ENCODE measurements at places on chromosomes 5 and 9.

GRCh38 chr5:78507531-78507930 is 141.0 kb downstream of the LHFPL2 start:
- DNase-seq: no peak

DNA sequence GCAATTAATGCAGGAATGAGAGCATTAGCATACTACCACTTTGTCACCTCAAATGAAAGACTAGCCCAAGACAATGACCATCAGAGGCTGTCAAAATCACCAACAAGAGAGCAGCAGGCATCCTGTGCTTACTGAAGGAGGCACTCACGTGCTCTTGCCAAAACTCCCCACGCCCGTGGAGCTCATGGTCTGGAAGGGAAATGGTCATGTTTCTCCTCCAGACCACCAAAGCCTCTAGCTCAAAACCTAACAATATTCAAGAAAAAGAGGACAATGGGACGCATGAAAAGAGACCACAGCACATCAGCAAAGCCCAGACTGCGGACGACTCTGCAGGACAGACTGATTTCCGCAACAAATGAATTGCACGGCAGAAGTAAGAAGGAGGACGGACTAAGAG is 12.8 kb downstream of the AKNA start:
- DNase-seq: no peak

- no peak for DNase-seq
Measured at GRCh38 chr9:2461892-2462291, 159.7 kb upstream of the VLDLR start.

DNA sequence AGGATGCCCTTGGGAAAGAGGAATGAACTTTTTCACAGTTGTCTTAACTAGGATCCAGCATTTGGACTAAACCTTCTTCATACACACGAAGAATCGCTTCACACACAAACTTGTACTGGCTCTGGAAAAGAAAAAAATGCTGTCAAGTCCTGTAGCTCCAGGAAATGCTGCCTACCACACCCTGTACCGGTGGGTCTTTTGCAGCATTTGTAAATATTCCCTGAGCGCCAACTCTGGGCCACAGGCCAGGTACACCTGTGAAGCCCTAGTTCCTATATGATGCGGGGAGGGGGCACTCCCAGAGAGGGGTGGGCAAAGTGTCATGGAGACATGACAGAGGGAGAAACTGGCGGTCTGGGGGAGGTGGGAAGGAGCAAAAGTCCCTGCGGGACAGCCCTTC is 58.7 kb upstream of the EPB41L4B start:
- DNase-seq: no peak

DNA sequence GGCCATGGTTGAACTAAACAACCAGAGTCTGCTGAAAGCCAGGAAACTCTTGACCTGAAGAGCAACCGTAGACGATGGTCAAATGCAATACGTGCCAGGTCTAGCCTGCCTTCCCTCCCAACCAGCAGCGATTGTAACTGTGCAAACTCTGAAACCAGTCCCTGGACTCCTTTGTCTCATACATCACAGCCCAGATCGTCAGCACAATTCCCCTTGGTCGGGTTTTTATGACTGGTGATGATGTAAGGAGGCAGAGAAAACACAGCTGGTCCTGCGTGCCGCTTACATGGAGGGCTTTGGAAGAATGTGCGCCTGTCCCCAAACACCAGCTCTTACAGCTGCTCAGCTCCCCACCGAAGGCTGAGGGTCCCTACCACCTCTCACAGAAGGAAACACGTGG is 24.6 kb downstream of the SMIM23 start:
- no peak for DNase-seq

DNA sequence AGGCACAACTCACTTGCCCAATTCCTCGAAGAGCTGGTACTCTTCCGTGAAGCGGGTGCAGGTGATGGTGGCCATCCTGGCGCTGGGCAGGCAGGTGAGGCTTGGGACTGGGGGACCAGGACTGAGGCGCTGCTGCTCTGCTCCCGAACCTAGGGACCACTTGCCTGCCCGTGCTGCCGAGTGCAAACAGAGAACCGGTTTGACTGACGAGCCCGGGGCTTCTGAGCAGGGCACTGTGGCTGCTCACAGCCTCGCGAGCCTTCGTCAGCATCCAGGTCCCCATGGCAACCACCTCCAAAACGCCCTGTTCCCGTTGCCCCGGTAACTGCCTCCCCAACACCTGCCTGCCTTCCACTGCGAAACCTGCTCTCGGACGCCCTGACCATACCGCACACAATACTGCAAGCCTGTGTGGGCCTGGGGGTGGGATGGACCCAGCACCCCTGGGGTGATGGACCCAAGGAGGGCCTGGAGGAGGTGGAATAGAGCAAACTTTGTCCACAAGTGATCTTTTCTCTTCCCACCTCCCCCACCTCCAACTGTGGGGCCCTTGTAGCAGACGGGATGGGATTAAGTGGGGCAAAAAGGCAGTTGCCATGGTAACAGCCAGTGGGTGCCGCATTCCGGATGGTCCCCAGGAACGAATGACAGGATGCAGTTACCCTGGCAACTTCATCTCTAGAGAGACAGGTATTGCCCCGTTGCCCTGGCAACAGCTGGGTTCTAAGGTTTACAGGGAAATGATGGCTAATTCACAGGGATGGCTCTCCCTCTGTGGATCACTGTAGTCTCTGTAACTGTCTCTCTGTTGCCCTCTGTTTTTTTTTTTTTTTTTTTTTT is at the start of gene CAMK2A:
CAMK2A (minus strand) TSS at position 223 of the 840 bp plus-strand sequence; CDS start at position 75, 148 bp downstream.
- no peak for DNase-seq

- no peak for DNase-seq
Measured at GRCh38 chr5:31707329-31707728, 68.4 kb downstream of the PDZD2 start.

- no peak for DNase-seq
Measured at GRCh38 chr9:34510497-34511468, 12.0 kb downstream of the ENHO start.

- no peak for DNase-seq
Measured at GRCh38 chr5:28468166-28468565, 1429.8 kb upstream of the CDH9 start.

DNA sequence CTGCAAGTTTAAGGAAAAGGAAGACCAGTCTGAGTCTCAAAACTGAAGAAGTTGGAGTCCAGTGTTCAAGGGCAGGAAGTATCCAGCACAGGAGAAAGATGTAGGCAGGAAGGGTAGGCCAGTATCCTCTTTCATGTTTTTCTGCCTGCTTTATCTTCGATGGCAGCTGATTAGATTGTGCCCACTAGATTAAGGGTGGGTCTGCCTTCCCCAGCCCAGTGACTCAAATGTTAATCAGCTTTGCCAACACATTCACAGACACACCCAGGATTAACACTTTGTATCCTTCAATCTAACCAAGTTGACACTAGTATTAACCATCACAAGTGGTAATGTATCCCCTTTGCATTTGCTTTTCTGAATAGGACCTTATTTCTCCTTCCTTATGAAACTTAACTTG is 535.9 kb upstream of the FTMT start:
- no peak for DNase-seq

DNA sequence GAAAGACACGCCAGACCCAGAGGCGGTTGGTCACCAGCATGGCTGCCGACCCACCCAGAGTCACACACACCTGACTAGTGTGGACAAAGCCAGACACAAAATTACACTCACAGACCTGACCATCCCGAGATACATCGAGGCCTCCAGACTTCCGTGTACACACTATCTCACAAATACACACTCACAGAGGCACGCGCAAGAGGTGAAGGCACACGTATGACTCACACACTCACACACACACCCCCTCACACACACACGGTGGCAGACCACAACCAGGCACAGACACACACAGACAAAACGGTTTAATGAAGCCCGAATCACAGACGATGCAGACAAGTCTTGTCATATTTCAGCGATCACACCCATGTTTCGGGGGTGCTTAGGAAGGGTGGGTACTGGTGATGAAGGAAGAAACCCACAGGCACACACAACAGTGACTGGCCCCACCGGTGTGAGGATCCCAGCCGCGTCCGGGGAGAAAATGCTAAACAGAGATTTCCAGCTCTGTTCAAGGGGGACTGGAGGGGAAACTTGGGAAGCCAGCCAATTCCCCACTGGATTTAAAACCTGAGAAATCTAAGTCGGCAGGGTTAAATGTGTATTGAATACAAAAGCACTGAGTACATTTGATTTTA is 51.3 kb downstream of the CRB2 start:
- no peak for DNase-seq

DNA sequence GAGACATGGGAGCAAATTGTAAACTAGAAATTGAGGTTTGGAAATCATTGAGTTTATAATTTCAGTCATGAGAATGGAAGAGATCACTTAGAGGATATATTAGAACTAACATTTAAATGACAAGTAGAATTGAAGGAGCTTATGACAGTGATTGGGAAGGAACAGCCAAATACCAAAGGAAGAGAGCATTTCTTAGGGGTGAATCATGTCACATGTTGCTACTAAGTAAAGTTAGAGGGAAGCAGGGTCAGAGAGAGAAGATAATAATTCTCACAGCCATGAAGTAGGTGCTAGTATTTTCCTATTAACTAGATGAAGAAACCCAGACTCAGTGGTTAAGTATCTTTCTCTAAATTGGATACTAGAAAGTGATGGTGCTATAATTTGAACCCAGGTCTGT is 59.3 kb downstream of the COMMD10 start:
- DNase-seq: no peak

- DNase-seq: no peak
Measured at GRCh38 chr5:84433461-84433860, 48.8 kb upstream of the EDIL3 start.

DNA sequence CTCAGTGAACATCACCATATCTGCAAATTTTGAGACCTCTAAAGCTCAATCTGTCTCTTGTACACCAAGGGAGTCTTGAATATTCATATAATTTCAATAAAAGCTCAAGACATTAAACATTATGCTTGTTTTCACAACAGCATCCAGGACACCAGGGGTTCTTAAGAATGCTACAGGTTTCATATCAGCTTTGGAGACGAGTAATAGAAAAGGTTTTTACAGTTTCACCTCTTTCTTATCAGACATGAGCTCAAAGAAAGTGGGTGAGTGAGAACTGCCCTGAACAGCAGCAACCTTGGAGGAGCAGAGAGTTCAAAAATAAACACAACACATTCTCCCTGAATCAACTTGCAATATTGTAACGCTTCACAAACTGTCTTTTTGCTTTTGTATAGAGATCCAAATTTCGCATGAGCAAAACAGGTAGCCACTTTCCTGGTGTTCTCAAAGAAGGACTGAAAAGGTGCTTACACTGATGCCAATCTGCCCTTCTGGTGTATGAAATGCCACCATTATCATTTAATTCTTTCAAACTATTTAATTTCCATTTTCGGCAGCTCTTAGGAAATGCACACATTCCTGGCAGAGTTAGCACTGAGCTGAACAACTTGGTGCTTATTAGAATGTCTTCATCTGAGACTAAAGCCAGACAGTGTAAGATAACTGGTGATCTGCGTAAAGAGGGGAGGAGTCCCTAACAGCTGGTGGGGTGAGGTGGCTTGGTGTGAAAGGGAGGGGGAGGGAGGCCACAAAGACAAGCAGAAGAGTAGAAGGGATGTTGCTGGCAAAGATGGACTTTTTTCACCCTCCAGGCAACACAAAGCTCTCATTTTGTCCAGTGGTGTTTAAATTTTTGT is 535.3 kb downstream of the PDE4D start:
- no peak for DNase-seq

- DNase-seq: no peak
Measured at GRCh38 chr5:129672006-129672405, 75.9 kb upstream of the MINAR2 start.

DNA sequence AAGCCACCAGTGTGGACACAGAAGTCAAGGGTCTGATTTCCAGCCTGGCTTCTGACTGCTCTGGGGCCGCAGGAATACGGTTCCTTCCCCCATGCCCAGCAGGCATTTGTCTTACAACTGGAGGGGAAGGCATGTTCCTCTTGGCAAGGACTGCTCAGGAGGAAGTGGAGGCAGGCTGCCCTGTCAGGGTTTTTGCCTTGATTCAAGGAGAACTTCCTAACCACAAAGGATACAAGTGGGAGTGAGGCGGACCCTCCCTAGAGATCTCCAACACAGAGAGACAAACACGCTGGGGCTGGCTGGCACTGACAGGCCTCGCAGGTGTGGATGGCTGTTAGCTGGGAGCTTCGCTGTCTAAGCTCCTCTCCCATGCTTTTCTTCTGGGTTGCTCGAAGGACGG is 19.1 kb downstream of the TGFBI start:
- no peak for DNase-seq

- DNase-seq: no peak
Measured at GRCh38 chr5:59842999-59843398, 50.5 kb downstream of the PDE4D start.

Data from activated T-helper 1 cell treated with Interleukin-2 at 50 U/mL for 16 hours (primary cell).